ENCODE measurements at places on chromosomes 12 and 14.

DNA sequence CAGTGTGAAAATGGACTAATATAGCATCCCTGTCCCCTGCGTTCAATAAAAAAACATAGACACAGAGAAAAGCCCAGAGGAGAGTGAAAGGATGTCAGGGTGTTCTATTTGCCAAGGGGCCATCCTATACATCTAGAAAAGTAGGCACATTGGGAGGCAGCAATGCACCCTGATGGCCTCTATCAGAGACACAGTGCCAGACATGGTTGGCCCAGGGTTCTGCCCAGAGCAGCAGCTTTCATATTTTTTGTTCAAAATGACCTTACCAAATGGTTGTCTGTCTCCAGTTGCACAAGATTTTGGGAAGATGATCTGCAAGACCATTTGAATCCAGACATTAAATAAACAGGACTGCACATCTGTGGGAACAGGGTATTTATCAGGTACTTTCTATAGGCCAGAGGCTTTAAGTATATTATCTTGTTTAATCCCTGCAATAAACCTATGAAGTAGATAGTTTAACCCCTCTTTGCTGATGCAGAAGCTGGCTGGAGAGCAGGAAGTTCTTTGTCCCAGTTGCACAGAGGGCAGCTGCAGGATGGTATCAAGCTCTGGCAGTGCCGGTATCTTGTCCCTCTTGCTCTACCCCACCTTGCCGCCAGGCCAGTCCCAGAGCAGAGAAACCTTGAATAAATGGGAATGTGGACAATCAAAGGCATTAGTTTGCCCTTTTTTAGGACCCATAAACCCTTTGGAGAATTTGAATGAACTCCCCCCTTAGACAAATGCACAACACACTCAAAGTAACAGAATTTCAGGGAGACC lies 171.8 kb upstream of the PWP1 start:
- DNase-seq, result no peak

DNA sequence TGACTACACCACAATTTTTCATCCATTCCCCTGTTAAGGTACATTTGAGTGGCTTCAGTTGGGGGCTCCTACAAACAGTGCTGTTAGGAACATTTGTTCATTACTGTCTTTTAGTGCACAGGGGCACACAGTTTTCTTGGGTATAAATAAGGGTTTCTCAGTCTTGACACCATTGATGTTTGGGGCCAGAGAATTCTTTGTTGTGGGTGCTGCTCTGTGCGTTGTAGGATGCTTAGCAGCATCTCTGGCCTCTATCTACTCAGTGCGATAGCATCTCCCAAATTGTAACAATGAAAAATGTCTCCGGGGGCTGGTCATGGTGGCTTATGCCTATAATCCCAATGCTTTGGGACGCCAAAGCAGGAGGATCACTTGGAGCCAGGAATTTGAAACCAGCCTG lies 153.0 kb upstream of the MYL2 start:
- no peak for DNase-seq

DNA sequence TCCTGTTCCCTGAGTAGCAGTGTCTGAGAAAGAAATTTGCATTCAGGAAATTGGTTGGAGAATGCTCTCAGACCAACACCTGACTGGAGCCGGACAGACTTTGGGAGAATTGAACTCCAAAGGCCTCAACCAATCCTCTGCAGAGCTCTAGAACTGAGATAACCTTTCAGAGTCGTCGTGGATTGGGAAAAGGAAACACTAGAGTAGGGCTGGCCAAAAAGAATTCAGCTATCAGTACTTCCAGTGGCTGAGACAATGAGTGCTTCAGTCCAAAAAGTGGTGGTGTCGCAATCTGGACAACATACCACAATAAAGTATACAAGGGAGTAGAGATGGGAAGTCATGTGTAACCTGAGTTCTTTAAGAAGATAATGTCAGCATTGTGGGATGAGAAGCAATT lies 377.1 kb downstream of the SLC16A7 start:
- DNase-seq, result peak; percentile 39

DNA sequence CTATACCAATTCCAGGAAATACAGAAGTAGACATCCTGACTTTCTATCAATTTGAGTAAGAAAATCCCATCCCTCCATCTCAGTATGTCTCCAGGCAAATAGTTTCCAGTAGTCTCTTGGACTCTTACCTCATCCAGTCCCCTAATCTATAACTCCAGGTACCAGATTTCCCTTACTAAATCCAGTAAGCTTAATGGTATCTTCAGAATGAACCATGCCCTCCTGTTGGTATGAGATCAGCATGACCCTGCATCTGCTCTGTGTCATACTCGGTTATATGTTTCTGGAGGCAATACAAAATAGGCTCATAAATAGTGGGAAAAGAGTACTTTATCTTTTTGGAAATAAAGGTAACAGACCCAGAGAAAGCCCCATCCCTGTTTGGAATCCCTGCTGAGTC lies 18.4 kb downstream of the PIGH start:
- no peak for DNase-seq

- DNase-seq, result no peak
These were observed 114.8 kb downstream of the GTF2A1 start for GRCh38 chr14:81105961-81106360.

- DNase-seq, result no peak
These were observed 546.6 kb upstream of the TBX3 start for GRCh38 chr12:115230606-115231005.

DNA sequence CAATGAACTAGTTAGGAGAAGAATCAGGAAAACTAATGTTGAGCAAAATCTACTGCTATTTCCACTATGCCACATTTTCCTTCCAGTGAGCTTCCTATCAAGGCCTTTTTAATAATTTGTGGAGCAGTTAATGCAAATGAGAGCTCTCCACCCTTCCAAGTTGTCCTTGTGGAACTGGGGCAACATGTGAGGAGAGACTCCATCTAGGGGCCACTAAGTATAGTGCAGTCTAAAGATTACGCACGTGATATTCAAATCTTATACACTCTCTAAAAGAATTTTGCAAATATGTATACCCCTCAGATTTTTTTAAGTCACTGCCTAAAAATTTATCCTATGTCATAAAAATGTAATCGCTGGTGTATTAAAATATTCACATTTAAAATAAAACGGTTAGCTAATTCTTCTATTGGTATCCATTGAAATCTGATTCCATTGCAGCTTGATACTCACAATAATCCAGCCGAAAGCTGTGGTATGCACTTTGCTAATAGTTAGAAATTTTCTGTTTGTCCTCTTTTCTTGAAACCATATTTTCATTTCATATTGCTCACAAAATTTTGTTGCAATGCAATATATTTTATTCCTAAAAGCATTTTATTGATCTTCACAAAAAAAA lies 100.1 kb downstream of the PAH start:
- peak; percentile 8 for DNase-seq

GRCh38 chr12:115375186-115375991 lies 691.4 kb upstream of the TBX3 start:
- DNase-seq, result peak; percentile 40

Measured in RCC 7860 (cell line).